ENCODE measurements at places on chromosomes 13 and 19.
A peak's percentile ranks its signal among the peaks of the same experiment; 100 is the strongest.

DNA sequence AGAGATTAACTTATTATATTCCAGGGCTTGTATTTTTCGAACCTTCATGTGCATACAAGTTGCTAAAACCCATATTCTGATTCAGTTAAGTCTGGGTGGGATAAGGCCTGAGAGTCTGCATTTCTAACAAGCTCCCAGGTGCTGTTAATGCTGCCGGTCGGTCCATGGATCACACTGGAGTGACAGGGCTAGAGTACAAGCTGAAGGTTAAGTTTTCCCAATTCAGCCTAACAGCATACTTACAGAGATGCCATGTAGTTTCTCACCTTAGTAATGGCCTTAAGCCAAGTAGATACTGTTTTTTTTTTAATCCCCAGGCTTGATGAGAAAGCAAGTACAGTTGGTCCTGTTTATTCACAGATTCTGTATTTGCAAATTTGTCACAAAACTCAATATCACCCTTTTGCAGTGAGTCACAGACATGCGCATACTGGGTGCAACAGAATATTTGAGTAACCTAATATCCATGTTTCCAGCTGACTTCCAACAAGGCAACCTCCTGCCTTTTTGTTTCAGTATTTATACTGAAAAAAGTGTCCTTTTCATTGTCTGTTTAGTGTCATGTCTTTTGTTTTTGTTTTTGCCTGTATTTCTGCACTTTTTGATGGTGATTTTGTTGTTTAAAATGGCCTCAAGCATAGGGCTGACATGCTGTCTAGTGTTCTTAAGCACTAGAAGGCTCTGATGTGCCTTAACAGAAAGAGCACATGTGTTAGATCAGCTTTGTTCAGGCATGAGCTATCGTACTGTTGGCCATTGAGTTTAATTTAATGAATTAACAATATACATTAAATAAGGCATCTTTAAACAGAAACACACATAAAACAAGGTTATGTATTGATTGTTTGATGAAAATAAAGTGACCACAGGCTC, 875.0 kb downstream of the PCDH9 start:
- DNase-seq = no peak

DNA sequence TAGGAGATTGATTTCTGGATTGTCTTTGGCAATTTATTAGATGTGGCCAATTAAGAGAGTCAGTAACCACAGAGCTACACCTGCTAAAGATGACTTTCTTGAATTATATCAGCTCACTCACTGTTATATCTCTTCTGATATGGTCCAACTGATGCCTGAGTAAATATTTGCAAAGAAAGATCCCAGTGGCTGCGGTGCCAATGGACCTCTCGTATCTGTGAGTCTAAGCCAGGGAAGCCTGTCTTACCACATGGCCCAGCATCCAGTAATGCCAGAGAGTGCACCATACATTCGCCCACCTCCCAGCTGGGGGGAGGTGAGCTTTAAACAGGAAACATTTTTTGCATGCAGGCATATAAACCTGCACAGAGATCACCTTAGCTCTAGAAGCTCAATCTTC, 82.7 kb upstream of the SLC15A1 start:
- DNase-seq = no peak

GRCh38 chr13:36872621-36873020, 47.4 kb downstream of the SMAD9 start:
- DNase-seq = no peak

DNA sequence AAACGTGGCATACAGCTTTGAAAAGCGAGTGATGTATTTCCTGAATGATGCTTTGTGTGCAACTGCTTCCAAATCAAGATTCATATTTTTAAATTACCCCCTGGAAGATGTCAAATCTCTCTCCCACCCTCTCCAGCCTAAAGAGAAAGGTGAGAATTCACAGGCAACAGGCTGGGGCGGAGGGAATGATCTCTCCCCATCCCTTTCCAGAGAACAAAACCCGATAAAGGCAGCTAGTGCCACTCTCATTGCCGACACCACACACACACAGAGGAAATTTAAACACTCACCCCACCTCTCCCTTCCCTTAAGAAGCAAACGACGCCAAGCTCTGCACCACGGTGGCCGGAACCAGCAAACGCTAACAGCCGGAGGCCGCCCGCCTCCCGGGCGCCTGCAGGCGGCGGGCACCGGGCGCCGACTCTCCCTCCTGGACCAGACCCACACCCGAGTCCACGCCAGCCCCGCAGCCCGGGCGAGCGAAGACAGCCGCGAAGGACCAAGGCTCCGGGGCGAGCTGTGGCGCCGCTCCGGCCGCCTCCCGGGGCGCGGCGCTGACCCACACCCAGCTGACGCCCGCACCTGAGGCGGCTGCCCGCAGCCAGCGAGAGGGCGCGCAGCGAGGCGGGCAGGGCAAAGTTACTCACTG, 477 bp downstream of the LNX2 start:
- DNase-seq = peak; percentile 56

GRCh38 chr13:62512194-62513141, 1096.8 kb upstream of the PCDH20 start:
- peak; percentile 38 for DNase-seq

DNA sequence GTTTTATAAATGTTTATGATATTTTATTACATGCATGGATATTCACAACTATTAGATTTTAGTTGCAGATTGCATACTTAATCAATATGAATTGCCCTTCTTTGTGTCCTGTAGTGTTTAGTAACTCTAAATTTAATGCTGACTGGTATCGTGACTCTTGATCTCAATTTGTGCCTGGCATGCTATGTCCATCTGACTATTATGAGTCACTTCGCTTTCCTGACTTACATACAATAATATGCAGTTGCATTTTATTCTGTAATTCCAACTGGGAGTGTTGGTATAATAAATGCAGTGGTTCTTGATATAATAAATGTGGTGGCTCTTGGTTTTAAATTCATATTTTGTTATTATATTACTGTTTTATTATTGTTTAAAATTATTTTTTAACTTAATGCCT, 277.5 kb downstream of the LIG4 start:
- DNase-seq = no peak

GRCh38 chr13:28329395-28330158, 165.4 kb downstream of the FLT1 start:
- no peak for DNase-seq

DNA sequence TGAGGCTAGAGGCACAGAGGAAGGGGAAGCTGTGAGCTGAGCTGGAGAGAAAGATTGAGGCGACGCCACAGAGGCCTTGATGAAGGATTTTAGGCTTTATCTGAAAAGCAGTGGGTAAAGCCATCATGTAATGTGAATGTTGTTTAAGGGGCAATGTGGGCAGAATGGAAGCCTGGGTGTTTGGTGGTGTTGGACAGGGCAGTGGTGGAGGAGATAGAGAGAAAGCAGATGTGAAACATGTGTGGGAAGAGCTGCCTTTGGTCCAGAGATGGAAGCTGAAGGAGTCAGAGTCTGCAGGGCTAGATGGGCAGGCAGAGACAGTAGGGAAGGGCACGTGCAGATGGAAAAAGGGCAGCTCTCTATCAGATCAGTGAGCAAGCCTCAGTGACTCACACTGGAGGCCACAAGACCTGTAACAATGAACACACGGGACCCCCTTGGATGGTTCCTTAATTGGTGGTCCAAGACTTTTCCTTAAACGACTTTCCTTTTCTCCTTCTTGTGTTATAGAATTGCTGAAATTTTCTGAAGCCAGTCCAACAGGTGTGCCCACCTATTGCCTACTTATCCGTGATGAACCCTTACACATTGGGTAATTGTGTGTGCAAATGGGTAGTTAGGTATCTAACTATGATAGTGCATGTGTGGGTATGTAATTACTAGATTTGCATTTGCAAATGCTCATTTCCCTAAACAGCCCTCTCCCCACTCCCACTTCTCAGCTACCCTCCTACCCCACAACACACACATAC, 21.7 kb downstream of the ZNF536 start:
- no peak for DNase-seq

DNA sequence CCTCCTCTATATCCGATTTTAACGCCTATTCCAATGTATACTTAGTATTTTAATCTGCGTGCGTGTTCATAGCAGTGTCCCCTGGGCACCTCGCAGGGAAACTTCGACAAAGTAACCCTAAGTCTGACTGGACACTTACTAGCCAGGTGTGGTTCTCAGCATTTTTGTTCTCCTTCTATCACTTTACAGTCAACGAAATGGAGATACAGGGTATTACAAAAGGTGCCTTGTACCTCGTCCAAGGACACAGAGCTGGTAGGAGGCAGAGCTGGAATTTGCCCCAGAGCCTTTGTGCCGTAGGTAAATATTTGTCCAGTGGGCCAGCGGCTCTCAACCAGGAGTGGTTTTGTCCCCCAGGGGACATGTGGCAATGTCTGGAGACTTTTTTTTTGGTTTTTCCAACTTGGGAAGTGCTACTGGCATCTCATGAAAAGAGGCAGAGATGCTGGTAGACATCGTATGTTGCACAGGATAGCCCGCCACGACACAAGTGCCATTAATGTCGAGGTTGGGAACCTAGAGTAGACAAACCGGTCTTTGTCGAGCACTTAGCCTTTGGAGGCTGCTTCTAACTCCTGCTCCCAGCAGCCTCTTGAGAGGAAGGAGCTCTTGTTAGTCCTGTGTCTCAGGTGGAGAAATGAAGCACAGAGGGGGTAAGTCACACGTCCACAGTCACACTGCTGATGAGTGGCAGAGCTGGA, 1.1 kb downstream of the ZNF444 start:
- DNase-seq = no peak

Data from SW480 (cell line).